ENCODE measurements at places on chromosomes 1 and 21.

- no peak for DNase-seq
These were observed 23.9 kb downstream of the GPR161 start for GRCh38 chr1:168112673-168113305.

DNA sequence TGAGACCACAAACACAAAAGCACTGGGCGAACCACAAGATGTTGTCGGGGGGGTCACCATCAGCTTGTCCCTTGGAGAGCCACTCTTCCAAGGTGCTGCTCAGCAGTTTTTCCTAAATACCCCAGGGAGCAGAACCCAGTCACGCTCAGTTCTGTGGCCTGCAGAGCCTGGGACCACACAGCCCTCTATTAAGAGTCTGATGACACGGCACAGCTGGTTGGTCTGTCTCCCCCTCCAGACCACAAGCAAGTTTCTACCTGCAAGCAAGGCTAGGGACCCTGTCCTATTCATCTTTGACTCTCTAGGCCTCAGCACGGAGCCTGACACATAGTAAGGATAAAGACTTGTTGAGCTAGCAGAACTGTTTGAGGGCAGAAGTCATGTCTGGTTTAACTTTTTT, 28.5 kb downstream of the SLC9A1 start:
- no peak for DNase-seq

DNA sequence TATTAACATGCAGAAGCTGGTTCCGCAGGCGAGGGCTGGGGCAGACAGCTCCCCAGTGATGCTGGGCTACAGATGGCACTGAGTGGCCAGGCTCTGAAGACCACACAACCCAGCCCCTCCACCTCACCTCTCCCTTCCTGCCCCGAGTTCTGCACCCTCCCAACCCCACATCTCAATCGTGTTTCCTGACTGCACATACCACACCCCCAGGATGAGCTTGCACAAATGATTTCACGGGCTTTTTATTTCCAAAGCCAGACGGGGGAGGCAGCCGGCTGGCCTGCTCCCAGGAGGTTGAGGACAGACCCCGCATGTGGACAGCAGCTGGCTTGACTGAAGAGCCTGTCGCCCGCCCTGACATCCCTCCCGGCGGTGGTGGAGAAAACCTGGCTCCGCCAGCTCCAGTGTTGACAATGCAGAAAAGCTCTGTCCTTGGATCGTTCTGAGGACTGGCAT, 21.4 kb upstream of the ALDH4A1 start:
- DNase-seq: no peak

DNA sequence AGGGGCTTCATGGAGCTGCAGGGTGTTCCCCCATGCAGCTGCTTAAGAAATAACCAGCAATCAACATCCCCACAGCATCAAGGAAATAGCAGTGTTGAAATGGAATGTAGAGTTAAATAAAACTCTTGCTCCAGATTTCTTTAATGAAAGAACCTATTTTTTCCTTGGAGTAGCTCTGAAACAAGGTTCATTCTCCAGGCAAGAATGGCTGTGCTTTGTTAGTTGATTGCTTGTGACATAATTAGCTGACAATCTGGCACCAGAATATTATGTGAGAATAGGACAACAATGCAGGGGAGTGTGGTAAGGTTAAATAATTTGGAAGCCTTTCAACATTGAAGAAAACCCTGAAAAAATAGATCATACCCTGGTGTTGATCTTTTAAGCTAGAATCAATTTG, 254.2 kb upstream of the RRP15 start:
- DNase-seq: no peak

GRCh38 chr1:223772771-223773160, 60.4 kb downstream of the CAPN2 start:
- DNase-seq: no peak

- no peak for DNase-seq
These were observed 500.6 kb downstream of the LTN1 start for GRCh38 chr21:28492127-28492526.

- no peak for DNase-seq
These were observed 137.7 kb downstream of the RUNX1 start for GRCh38 chr21:34911360-34911759.

- no peak for DNase-seq
These were observed 4.2 kb downstream of the POMGNT1 start for GRCh38 chr1:46193984-46194570.

GRCh38 chr1:188363943-188364342, 1535.2 kb downstream of the PLA2G4A start:
- DNase-seq: no peak

DNA sequence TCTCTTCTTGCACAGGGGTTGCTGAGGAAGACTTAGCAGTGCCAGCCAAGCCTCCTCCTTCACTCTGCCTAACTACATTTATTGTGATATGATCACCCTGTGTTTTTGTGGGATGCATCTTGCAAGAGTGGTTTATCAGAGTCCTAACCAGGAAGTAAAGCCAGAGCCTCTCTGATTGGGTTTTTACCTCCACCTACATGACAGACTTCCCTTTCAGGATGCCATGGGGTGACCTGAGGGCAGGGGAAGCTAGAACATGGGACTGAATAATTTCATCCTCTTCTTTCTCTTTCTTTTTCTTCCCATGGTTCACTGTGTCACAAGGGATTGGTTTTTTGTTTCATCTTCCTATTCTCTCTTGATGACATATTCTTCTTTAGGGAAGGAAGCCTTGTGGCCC, 146.6 kb downstream of the HHAT start:
- no peak for DNase-seq

- no peak for DNase-seq
These were observed 62.2 kb downstream of the ZNF684 start for GRCh38 chr1:40593449-40594186.

DNA sequence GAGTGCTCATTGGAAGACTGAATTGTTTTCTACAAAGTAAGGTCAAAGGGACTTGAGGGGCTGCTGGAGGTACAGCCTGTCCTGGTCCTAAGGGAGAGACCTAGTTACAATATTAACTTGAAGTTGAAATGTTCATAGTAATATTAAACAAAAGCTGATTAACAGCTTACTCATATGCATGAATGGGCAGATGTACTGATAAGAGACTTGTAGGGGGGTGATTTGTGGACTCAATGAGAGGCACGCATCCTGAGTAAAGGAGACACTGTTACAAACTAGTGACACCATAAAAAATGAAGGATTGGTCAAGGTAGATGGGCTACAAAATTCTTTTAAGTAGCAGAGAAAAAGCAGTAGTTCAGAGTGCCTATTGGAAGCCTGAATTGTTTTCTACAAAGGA, 2.7 kb downstream of the HSD11B1 start:
- no peak for DNase-seq

DNA sequence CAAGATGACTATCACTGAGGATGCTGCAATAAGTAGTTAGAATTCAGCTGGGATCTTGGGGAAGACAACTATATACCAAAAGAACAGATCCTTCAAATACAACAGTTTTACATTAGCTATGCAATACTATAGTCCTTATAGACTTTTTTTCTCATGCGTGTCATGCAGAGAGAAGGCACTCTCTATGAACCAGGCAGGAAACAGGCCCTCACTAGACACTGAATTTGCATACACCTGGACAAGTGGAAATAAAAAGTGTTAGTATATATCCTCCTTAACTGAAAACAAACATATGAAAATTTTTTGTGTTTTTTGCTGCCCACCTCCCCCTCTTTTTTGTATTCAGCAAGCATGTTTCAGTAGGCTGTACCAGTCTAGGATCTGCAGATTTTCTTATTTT, 29.9 kb downstream of the TMCO1 start:
- no peak for DNase-seq

GRCh38 chr1:117964290-117965038, 34.9 kb downstream of the WDR3 start:
- no peak for DNase-seq

- no peak for DNase-seq
These were observed 41.7 kb downstream of the ALPL start for GRCh38 chr1:21550866-21551475.

DNA sequence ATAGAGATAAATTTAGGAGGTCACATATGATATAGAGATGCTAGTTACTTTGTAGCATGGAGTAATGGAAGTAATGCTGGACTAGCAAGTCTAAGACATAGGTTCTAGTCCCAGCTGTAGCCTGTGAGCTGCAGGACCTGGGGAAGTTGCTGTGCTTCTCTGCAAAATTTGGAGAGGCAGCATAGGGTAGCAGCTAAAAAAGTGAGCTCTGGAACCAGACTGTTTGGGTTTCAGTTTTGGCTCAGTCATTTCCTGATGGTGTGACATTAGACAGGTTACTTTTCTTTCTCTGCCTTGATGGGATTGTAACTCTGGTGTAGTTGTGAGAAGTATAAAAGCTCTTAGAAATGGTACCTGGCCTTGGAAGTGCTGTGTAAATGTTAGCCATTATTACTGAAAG, 3.3 kb downstream of the METTL13 start:
- DNase-seq: no peak

- DNase-seq: no peak
These were observed 100.5 kb upstream of the NEK7 start for GRCh38 chr1:198056255-198056654.

GRCh38 chr1:221998781-221999180, 256.9 kb upstream of the DUSP10 start:
- DNase-seq: no peak

- DNase-seq: no peak
These were observed 19.7 kb downstream of the BCAR3 start for GRCh38 chr1:93661829-93662474.
